ENCODE measurements at places on chromosomes 7 and 10. TPM values are rescaled to one million over a fixed set of nuclear protein-coding genes. Genes with fewer than 3 reads are reported as not detected.

NKX2-3 gene
- not detected for total RNA-seq

ECHDC3 gene
- 8.1 TPM for total RNA-seq

DGKI gene
- total RNA-seq: 2.4 TPM

NPY4R2 gene
- not detected for total RNA-seq

PTEN gene
- 144 TPM for total RNA-seq

PRSS37 gene
- not detected for total RNA-seq

TDRD1 gene
- total RNA-seq: 0.69 TPM

PTPRZ1 gene
- 1.8 TPM for total RNA-seq

SH2D4B gene
- total RNA-seq: 0.10 TPM

FUOM gene
- 13.8 TPM for total RNA-seq

DNA sequence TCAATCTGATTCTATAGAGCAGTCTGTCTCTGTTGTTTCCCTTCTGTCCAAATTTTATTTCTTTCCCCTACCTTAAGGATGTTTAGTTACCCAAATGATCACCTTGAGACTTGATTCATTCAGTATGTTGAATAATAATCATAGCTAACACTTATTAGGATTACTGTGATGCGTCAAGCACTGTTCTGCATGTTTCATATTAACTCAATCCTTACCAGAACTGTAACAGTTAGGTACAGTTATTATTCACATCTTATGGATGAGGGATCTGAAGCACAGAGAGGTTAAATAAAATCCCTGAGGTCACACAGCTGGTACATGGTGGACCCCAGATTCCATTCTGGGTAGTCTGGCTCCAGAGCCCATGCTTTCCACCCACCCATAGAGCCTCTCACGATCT lies 97.9 kb upstream of the SAMD8 start:
- DNase-seq: no peak

GRCh38 chr7:27170426-27171324 lies 3.4 kb downstream of the HOXA10 start:
- no peak for DNase-seq

DNA sequence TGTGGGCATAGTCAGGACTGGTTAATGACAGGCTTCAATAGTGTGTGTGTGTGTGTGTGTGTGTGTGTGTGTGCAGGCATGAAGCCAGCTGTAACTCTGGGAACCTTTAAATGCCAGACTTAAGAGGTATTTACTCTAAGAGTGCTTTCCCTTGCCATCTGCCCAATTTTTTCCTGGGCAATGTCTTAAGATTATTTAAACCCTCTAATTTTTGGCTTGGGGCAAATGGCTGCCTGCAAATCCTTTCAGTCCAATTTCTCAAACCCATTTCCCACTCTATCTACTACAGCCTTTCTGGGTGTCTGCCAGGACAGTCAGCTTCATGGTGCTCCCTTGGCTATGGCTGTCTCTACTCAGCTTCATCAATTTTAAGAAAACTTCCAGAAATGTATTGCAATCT lies 62.6 kb upstream of the C1GALT1 start:
- DNase-seq: no peak

DNA sequence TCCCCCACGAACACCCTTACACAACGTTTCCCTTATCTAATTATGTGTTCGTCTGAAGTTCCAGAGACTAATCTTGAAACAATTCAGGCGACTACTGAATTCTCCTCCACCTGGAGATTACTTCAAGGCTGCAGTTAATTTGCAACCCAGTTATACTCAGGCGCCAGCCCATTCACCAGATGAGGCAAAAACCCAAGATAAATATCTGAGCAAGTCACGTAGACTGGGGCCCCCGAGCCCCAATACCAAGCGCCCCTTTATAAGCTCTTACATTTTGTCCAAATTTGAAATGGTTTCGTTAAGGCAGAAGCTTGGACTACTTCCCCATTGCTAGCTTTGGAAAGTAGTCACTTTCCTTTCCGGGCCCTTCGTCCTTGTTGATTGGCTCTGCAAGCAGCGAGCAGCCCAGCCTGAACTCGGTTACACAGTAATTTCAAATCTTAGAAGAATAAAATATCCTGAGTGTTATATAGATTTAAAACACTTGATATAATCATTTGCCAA lies 1.2 kb downstream of the TPK1 start:
- no peak for DNase-seq

- no peak for DNase-seq
These were observed 40.0 kb upstream of the FAM3C start for GRCh38 chr7:121436136-121436535.

DNA sequence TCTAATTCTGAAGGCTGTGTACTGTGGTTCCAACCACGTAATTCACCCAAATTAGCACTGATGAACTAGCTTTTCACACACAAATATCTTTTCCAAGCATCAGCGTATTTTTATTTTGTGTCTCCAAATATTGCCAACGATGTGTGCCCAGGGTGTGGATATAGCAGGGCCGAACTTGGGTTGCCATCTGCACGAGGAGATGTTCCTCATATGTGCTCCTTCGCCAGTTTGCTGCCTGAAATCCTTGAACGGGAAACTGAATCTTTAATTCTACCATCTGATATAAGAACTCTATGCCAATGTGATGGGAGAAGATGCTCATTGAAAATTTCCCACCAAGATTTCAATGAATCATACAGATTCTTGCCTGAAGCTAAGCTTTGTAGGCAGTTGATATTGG lies 121.5 kb upstream of the ZNF438 start:
- no peak for DNase-seq

DNA sequence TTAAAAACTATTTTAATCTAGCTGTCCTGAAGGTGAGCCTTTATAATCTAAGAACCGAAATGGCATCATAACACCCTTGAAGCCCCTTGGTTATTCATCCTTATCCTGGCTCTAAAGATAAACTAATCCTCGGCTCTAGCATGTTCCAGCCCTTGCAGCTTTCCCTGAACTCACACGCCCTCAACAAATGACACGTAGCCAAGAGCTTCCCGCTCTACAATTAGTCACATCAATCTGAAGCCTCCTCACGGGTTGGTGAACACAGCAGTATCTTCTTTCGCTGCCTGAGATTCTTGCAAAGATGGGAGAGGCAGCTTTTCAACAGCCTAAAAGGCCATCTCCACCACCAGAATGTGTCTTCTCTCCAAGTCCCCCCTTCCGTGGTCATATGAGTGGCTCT lies 4.1 kb downstream of the FRMD4A start:
- DNase-seq: no peak

DNA sequence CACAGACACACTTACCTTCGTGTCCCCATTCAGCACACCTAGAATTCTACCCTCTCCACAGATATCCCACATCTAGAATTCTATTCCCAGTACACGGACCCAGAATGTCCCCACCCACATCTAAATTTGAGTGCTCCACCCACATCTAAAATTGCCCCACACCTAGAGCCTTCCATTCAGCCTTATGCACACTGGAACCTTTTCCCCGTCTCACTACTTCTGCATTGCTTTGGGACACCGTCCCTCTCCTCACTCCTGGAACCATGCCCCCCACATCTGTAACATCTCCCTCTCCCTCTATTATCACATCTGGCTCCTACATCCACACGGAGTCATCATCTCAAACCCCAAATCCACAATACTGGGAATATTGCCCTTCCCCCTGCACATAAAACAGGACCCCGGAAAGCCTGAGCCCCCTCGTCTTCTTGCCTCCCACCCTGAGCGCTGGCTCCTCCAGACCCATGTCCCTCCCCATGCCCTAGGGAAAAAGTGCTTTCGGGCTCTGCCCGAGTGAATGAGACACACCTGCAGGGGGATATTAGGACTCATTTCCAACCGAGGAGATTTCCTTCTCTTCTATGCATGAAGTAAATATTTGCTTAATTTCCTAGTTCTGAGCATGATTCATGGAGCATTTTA lies 125.8 kb upstream of the UNC5B start:
- DNase-seq: no peak

DNA sequence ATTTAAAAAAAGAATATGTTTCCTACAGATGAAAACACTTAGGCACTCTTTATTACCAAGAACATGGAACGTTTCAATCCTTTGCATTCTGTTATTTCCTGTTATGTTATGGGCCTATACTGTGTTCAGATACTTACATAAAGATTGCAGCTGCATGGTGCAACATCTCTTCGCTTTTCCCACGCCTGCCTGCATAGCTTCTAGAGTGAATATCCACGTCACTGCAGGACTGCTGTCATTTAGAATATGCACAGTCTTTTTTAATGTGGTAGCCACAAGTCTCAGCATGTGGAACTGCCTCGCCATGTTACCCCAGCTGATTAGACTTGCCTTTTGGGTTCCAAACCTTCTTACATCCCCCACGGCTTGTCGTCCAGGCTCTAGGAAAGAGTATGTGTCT lies 69.6 kb upstream of the GATA3 start:
- DNase-seq: no peak

- no peak for DNase-seq
These were observed 88.9 kb upstream of the SEC61G start for GRCh38 chr7:54847921-54848320.

GRCh38 chr10:103967448-103968071 lies 620 bp downstream of the SLK start:
- peak; percentile 81 for DNase-seq

GRCh38 chr10:113497198-113497597 lies 55.7 kb upstream of the HABP2 start:
- DNase-seq: no peak

DNA sequence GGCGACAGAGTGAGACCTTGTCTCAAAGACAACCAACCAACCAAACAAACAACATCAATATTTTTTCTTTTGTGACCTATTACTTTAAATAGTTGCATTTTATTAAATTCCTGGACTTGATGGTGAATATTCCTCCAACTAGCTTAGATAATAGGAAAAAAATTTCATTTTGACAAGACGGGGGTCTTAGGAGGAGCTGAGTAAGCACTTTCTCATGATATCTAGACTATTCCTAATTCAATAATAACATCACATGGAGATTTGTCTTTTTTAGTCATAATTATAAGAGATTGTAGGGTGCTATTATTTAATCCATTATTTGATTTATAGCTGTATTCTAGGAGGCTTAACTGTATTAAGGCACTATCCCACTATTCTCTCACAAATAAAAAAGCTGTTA lies 702.5 kb downstream of the PHTF2 start:
- no peak for DNase-seq

DNA sequence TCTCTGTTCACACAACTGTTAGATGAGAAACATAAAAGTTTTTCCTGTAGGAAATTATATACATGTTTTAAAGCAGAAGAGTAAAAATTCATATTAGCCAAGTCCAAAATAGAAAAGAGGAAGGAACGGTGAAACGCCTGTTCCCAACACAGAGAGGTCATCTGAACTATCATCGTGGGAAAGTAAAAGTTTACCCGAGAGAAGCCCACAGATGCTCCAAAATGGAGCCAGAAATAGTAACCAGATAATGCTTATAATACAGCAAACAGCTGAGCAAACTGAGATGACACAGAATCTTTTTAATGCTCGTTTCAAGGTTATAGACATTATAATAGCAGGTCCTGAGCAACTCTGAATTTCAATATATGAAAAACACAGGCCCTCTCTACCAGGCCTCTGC lies 24.5 kb downstream of the FRMD4A start:
- no peak for DNase-seq

GRCh38 chr7:30028749-30029635 lies 780 bp downstream of the PLEKHA8 start:
- DNase-seq: peak; percentile 88

- DNase-seq: peak; percentile 20
These were observed 21.9 kb upstream of the TBRG4 start for GRCh38 chr7:45133352-45133751.

DNA sequence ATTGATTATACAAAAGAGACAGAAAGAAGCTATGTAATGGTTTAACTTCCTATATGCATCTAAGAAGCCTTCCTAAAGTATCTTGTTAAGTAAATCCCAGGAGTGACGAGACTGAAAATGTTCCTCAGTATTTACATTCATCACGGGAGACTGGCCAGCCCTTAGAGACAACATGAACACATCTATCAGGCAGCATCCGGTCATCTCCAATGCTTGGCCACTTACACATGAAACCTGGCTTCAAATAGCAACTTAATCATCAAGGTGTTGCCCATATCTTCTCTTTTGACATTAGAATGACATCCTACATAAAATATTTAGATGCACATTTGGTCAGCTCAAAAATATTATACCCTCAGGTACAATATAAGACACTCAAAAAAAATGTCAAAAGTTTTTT lies 33.8 kb downstream of the ERCC6 start:
- DNase-seq: no peak

DNA sequence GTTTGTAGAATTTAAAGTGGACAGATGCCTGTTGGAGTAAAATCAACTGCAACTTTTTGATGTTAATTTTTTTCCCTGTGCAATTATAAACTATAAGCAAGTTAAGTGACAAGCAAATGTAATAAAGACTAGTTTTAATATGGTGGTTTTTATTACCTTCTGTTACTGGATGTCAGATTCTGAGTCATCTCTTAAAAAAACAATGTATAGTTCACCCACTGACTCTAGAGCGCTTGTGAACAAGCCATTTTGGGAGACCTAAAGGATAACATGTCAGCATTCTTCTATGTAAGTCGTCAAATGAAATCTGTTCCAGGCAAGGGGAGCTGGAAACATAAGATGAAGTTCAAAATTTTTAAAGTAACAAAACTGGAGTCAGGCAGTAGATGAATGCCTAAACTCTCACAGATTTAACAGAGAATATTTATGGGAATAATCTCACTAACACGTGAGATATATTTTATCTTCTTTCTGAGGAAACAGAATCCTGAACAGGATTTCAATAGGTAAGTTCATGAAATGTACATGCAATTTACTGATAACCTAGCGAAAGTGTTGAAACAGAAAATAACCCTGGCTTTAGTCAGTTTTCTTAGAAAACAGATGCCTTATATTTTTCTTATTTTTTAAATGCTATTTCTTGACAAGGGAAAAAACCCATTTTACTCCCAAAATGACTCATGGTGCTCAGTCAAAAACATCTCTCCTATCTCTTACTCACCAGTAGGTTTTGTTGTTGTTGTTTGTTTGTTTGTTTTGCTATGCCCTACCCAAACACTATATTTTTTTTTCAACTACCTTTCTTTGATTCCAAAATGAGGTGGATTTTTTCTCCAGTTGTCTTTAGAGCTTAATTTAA lies 91.7 kb downstream of the SLC39A12 start:
- no peak for DNase-seq

- DNase-seq: no peak
These were observed 95.0 kb downstream of the FRMD4A start for GRCh38 chr10:14235566-14236195.

DNA sequence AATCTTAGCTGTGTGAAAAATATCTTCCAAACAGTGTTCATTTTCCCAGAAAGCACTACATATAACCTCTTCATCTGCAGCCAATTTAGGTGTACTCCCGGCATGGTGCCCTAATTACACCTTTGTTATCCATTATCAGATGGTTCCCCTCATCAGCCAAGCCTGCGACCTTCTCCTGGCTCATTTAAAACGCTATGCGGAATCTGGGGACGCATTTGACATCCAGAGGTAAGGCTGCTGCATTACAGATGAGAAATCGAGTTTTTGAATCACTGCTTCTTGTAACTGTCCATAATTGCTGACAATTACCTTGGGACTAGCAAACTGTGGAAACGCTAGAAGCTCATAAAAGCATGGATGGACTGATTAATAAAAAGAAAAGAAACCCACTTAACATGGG lies 109.5 kb downstream of the PARP12 start:
- no peak for DNase-seq
